ENCODE measurements at places on chromosomes 11 and 22. TPM values are rescaled to one million over a fixed set of nuclear protein-coding genes. Genes with fewer than 3 reads are reported as not detected.
A peak's percentile ranks its signal among the peaks of the same experiment; 100 is the strongest.

DNA sequence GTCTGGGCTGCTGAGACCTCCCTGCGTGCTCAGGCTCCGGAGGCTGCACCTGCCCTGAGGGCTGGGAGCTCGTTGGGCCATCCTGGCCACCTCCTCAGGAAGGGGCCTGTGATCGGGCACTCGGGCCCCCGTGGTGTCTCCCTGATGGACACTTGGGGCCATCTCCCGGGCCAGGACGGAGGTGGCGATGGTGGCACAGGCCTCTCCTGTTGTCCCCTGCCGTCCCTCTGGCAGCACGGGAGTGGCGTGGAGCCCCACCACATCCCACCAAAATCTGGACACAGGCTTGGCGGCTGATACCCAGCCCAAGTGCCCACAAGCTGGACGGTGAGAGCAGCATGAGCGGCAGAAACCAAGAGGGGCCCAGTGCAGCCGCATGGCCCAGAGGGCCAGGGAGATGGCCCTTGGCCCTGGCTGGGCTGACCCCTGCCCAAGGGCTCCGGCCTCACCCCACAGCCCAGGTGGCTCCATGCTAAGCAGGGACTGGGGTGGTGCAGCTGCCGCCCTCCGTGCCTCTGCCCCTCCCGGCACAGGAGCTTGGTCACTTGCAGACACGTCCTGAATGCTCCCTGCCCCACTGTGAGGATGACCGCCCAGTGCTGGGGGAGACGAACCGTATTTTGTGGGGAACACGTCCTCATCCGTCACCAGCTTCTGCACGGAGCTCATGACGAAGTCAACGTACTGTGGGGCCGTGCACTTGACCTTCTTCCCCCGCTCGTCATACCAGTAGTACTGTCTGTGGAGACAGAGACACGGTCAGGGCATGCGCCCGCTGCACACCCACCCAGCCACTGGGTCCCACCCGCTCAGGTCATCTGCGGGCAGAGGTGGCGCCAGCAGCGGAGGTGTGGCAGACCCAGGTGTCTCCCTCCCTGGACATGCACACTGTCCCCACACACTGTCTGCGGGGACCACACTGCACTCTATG lies 15.6 kb downstream of the MOB2 start:
- no peaks in the 10 kb centered on the region for H3K27me3 ChIP-seq
- H3K4me1 ChIP-seq = no peaks in the 10 kb centered on the region
- H3K27ac ChIP-seq = no peak overlapping the region
- no peak overlapping the region for H3K4me3 ChIP-seq

GRCh38 chr11:5624489-5625279 lies at the start of gene TRIM34:
Gene TRIM34, plus strand, starts transcription at chr11:5625001. Its CDS starts 7,331 bp downstream, at chr11:5632332.
- H3K4me3 ChIP-seq = no peak within 1 kb of the TSS
- H3K27me3 ChIP-seq = no peaks in the 10 kb centered on the region
- H3K4me1 ChIP-seq = peaks cover 32% of the 10 kb centered on the region

DNA sequence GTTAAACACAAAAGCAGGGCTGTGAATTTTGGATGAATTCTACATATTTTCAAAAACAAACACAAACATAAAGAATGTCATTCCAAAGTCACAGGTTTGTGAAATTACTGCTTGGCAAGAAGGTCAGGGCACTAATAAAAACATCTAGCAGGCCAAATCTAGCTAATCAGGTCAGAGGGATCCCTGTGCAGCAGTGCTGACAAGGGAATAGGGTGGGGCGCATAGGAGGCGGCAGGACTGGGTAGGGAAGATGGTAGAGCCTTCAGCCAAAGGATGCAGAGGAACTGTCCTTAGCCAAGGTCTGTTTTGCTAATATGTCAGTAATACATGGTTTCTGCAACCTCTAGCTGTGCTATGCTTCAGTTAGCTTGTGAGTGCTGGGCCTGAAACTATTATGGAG lies 396.6 kb downstream of the TENM4 start:
- H3K4me3 ChIP-seq = no peak overlapping the region
- peak overlapping the region; percentile 72 for H3K27ac ChIP-seq
- peaks cover 54% of the 10 kb centered on the region for H3K4me1 ChIP-seq
- H3K27me3 ChIP-seq = no peaks in the 10 kb centered on the region
- H3K36me3 ChIP-seq = no peaks in the 10 kb centered on the region

- no peaks in the 10 kb centered on the region for H3K27me3 ChIP-seq
- H3K4me3 ChIP-seq = no peak overlapping the region
- no peak overlapping the region for H3K27ac ChIP-seq
- H3K36me3 ChIP-seq = no peaks in the 10 kb centered on the region
- no peak for DNase-seq
Observed at GRCh38 chr11:79122759-79123158, 318.1 kb downstream of the TENM4 start.

GRCh38 chr11:66322732-66323427 lies 6.0 kb upstream of the CD248 start:
- H3K27ac ChIP-seq = no peak overlapping the region
- no peaks in the 10 kb centered on the region for H3K27me3 ChIP-seq
- no peak overlapping the region for H3K4me3 ChIP-seq

GRCh38 chr22:44842417-44842816 lies 90.0 kb downstream of the ARHGAP8 start:
- no peak overlapping the region for H3K4me3 ChIP-seq
- H3K27me3 ChIP-seq = no peaks in the 10 kb centered on the region
- H3K4me1 ChIP-seq = no peaks in the 10 kb centered on the region
- no peaks in the 10 kb centered on the region for H3K36me3 ChIP-seq
- no peak overlapping the region for H3K27ac ChIP-seq

DNA sequence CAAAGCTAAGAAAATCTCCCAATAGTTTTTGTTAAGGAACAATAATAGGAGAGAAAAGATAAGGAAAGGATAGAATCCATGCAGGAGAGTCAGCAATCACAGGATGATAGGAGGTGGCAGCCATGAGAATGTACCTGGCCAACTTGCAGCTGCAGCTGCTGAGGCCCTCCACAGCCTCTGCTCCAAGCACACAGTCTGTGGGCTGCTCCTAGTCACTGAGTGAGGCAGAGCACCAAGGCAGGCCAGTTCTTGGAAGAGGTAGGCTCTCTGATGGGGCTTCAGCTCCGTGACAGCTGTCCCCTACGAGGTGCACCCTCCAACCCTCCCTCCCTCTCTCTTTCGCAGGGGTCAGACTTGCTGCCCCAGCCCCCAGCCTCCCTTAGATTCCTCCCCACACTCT lies 5.5 kb upstream of the KCNJ1 start:
- no peak overlapping the region for H3K4me3 ChIP-seq
- DNase-seq = no peak
- no peaks in the 10 kb centered on the region for H3K27me3 ChIP-seq
- H3K27ac ChIP-seq = no peak overlapping the region
- no peaks in the 10 kb centered on the region for H3K36me3 ChIP-seq

GRCh38 chr22:43227239-43227630 lies 40.3 kb upstream of the TTLL12 start:
- no peaks in the 10 kb centered on the region for H3K36me3 ChIP-seq
- no peak overlapping the region for H3K4me3 ChIP-seq
- H3K27ac ChIP-seq = no peak overlapping the region
- H3K27me3 ChIP-seq = no peaks in the 10 kb centered on the region
- no peaks in the 10 kb centered on the region for H3K4me1 ChIP-seq

DNA sequence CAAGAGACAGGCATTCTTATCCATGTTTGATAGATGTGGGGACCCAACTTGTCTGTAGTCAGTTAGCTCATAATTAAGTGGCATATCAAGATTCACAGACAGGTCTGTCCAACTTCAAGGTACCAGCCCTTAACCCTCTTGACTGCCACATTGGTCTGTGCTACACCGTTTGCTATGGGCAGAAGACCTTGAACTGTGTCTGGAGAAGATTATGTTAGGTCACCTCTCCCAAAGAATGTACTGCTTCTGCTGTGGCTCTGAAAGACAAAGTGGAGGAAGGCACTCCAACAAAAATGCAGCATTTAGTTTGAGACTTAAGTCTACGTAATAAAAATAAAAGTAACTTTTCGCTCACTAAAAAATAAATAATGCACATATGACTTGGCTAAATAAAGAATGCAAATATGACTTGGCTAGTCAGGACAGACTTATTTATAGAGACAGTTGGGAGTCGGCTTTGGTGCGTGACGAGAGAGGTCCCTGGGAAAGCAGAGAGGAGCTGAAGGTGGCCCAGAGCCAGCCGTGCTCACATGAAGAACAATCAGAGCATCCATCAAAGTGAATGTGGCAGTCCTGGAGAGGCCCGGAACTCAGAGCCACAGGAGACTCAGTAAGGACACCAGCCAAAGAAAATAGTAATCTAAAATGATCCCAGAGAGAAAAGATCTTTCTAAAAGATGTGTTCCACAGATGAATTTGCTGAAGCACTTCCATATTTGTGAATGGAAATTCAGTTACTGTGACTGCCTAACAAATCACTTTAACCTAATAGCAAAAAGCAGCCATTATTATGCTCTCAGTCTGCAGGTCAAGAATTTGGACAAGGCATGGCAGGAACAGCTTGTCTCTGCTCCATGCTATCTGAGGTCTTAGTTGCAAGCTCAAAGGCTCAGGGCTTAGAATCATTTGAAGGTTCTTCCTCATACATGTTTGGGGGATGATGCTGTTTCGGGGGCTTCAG lies 35.0 kb downstream of the CWC15 start:
- H3K27ac ChIP-seq = no peak overlapping the region
- peak; percentile 54 for DNase-seq
- no peaks in the 10 kb centered on the region for H3K27me3 ChIP-seq
- no peak overlapping the region for H3K4me3 ChIP-seq

GRCh38 chr11:125553357-125553756 lies 15.9 kb upstream of the EI24 start:
- no peaks in the 10 kb centered on the region for H3K27me3 ChIP-seq
- H3K36me3 ChIP-seq = no peaks in the 10 kb centered on the region
- no peak for DNase-seq
- H3K4me3 ChIP-seq = no peak overlapping the region

DNA sequence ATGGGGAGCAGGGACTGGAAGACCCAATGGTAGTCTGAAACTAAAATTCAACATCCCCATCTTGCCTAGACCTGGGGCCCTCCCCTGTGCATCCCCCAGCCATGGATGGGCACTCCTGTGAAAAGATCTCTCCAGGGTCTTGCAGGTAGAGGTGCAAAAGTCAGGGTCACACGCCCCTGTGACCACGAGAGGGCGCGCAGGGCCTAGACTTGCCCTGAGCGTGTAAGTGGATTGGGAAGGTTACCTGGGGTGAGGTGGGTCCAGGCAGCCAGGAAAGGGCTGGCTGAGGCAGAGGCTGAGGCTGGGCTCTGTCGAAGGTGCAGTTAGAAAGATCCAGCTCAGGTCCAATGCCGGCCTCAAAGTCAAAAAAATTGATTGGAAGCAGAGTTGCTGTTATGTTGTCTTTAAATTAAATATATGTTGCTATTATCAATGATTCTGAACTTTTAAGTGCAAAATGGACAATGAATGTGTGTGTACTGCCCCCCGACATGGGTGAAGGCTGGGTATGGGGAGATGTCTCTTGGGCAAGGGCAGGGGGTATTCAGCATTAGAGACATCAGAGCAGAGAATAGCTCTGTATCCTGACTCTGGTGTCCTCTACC lies 4.8 kb upstream of the POU2F3 start:
- H3K27ac ChIP-seq = no peak overlapping the region
- no peaks in the 10 kb centered on the region for H3K36me3 ChIP-seq
- DNase-seq = peak; percentile 88
- no peak overlapping the region for H3K4me3 ChIP-seq

DNA sequence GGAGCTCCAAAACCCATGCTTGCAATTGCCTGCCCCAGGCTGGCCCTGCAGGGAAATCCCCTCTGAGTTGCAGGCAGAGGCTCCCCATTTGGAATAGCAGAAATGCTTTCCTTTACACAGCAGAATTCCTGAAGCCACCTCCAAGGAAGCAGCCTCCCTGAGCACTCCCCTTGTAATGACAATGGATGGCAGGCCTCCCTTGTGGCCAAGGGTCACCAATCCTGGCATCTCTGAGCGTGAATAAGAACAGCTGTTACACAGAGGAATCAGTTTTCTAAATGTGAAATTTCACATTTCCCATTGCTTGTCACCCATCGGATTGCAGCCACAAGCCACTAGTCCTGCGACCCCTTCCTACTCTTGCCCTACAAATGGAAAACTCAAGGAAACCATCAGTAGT lies 107.6 kb downstream of the GALNT18 start:
- peaks cover 41% of the 10 kb centered on the region for H3K4me1 ChIP-seq
- H3K36me3 ChIP-seq = no peaks in the 10 kb centered on the region
- H3K27me3 ChIP-seq = no peaks in the 10 kb centered on the region
- DNase-seq = no peak
- H3K27ac ChIP-seq = no peak overlapping the region
- H3K4me3 ChIP-seq = no peak overlapping the region

GRCh38 chr11:122103726-122104125 lies 12.3 kb downstream of the BLID start:
- peaks cover 5% of the 10 kb centered on the region for H3K4me1 ChIP-seq
- H3K27me3 ChIP-seq = no peaks in the 10 kb centered on the region
- H3K4me3 ChIP-seq = no peak overlapping the region

DNA sequence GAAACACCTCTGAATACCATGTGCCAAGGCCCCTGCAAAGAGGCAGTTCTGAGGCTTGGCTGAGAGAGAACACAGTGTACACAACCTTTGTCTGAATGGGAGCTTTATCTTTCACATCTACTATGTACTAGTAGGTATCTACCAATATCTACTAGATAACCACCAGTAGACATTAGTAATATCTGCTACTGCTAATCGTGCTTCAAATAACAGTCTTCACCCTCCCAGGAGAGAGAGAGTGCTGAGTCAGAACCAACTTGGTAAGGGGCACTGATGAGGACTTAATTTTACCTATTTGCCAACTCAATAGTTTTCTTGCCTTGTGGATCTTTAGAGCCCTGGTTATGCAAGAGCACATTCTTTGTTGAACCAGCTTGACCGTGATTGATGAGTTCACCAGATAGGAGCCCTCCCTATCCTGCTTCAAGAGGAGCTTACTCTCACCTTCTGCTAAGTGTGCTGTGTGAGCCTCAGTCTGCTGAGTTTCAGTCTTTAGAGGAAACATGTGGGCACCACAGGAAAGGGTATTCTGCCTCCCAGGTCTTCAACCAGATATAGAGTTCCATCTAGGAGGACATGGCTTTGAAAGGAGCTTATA lies 967.5 kb downstream of the NTM start:
- H3K4me3 ChIP-seq = no peak overlapping the region
- DNase-seq = no peak
- H3K27ac ChIP-seq = no peak overlapping the region
- no peaks in the 10 kb centered on the region for H3K36me3 ChIP-seq
- H3K27me3 ChIP-seq = no peaks in the 10 kb centered on the region

GRCh38 chr11:126502982-126503381 lies 147.5 kb downstream of the ST3GAL4 start:
- DNase-seq = no peak
- H3K36me3 ChIP-seq = no peaks in the 10 kb centered on the region
- H3K4me1 ChIP-seq = no peaks in the 10 kb centered on the region
- H3K27ac ChIP-seq = no peak overlapping the region
- no peak overlapping the region for H3K4me3 ChIP-seq

- peaks cover 11% of the 10 kb centered on the region for H3K4me1 ChIP-seq
- no peak overlapping the region for H3K4me3 ChIP-seq
- H3K27me3 ChIP-seq = no peaks in the 10 kb centered on the region
- no peaks in the 10 kb centered on the region for H3K36me3 ChIP-seq
Observed at GRCh38 chr11:73135346-73136284, 6.5 kb downstream of the FCHSD2 start.

- peak overlapping the region; percentile 85 for H3K27ac ChIP-seq
- H3K36me3 ChIP-seq = no peaks in the 10 kb centered on the region
- peaks cover 73% of the 10 kb centered on the region for H3K4me1 ChIP-seq
- no peak overlapping the region for H3K4me3 ChIP-seq
- no peaks in the 10 kb centered on the region for H3K27me3 ChIP-seq
Observed at GRCh38 chr22:45997077-45997776, 20.3 kb upstream of the WNT7B start.

MRGPRX4 gene
- total RNA-seq = not detected

IL17REL gene
- total RNA-seq = not detected

GRM5 gene
- not detected for total RNA-seq

C11orf65 gene
- 3.8 TPM for total RNA-seq

ZBTB16 gene
- 385 TPM for total RNA-seq

TMEM121B gene
- total RNA-seq = 0.10 TPM

TNNI2 gene
- not detected for total RNA-seq

TMEM41B gene
- 81.5 TPM for total RNA-seq

CRYBB2 gene
- not detected for total RNA-seq

MRGPRE gene
- not detected for total RNA-seq

PTPN5 gene
- 0.56 TPM for total RNA-seq

RHOG gene
- total RNA-seq = 17.3 TPM

GUCY1A2 gene
- total RNA-seq = 2.4 TPM
